Dermis microvascular lymphatic vessel endothelial cell (primary cell): ENCODE measurements at places on chromosomes 7 and 10.

GRCh38 chr7:17446340-17446739, 147.9 kb downstream of the AHR start:
- peak; percentile 34 for DNase-seq

DNA sequence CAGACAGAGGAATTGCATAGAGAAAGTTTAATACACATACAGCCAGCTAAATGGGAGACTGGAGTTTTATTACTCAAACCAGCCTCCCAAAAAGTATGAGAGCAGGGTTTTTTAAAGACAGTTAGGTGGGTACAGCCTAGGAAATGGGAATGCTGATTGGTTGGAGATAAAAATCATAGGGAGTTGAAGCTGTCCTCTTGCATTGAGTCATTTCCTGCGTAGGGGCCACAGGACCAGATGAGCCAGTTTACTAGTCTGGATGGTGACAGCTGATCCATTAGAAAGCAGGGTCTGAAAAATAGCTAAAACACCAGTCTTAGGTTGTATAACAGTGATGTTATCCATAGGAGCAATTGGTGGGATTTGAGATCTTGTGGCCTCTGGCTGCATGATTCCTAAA, 76.1 kb upstream of the POM121L12 start:
- no peak for DNase-seq

- DNase-seq: no peak
Observed at GRCh38 chr7:124603066-124603465, 162.5 kb downstream of the GPR37 start.

DNA sequence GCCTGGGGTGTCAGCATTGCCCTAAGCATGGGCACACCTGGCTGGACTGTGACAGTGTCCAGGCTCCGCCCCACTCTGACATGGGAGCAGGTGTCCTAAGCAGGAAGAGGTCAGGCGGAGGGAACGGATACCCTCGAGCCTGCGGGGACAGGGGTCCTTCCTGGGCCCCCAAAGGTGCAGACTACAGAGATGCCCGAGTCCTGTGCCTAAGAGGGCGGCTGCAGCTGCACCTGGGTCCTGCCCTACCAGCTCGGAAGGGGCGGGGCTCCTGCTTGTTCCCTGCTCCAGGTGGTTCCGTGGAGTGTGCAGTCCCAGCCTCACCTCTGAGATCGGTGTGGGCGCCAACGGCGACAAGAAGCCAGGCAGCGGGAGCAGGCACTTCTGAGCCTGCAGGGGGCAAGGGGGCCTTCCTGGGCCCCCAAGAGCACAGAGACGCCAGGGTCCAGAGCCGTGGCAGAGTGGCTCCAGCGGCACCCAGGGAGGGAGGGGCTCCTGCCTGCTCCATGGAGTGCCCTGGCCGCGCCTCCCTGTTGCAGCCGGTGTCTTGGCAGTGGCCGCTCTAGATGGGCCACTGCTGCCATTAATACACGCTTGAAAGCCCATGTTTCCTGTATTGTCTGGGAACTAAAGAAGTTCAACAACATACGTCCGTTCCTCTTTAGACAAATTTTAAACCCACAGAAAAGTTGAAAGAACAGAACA, 64.5 kb upstream of the CACNA2D1 start:
- DNase-seq: no peak

DNA sequence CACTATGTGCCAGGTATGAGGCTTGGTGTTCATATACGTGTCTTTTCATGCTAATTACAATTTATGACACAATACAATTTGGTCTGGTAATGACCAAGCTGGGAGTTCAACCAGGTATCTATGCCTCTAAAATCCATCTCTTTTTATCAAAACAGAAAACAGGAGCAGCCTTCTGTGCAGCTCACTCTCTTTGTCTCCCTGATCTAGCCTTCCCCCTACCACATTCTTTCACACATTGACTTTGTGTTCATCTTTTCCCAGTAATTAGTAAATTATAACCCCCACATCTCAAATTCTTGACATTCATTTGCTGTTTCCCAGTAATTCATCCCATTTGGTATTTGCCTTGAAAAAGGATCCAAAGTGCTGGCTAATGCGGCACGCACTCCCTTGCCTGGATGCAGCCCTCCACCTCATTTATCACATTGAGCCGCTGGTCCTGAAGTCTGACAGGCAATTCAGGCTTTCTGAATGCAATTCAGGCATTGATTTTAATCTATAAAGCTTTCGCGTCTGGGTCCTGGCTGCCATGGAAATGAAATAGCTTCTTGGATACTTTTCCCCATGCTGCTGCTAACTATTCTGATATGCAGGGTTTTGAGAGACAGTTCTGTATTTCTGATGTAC, 112.5 kb upstream of the ANKRD1 start:
- DNase-seq: no peak

DNA sequence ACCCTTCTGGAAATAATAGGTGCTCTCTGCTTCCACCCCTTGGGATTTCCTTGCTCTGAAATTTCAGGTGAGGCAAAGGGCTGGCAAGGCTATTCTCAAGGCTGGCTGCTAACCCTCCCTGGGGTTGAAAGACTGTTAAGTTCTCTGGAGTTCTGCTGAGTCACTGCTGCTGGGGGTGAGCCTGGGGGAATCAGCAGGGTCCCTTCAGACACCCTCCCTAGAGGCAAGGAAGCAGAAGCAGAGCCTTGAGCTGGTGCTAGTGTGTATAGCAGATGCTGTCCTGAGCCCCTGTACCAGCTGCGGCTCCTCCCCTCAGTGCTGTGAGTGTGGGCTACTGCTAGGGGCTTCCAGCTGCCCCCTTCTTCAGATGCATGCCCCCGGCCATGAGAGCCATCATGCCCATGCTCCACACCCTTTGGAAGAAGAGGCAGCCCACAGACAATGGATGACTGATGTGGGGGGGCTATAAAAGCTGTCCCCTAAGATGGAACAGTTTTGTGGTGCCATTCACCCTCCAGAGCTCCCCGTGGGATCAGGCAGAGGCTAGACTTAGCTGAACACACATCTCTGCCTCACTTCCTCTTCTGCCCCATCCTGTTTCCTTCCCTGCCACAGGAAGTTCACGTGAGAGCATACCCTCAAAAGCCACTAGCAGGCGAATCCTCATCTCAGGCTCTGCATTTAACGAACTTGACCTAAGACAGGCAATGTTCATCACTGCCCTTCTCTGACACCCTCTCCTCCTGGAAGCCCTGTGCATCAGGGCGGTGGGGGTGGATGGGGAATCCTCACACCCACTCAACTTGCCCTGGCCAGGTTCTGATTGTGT, 91.8 kb downstream of the SH3PXD2A start:
- peak; percentile 51 for DNase-seq

DNA sequence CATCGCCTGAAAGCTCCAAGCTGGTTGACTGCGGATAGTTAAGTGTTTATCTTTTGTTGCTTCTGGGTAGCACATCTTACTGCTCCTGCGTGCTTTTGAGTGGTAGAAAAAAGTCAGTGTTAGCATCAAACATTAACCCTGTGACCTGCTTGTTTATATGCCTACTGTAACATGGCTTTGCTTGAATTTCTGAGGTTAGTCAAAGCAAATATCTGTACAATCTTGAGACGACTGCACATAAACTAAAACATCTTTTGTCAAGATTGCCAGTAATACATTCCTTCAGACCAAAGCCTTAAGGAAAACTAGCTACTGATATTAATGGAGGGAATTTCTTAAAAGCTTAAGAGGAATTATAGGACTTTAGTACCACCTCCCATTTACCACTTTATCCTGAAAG, 163.7 kb downstream of the BAMBI start:
- DNase-seq: no peak

DNA sequence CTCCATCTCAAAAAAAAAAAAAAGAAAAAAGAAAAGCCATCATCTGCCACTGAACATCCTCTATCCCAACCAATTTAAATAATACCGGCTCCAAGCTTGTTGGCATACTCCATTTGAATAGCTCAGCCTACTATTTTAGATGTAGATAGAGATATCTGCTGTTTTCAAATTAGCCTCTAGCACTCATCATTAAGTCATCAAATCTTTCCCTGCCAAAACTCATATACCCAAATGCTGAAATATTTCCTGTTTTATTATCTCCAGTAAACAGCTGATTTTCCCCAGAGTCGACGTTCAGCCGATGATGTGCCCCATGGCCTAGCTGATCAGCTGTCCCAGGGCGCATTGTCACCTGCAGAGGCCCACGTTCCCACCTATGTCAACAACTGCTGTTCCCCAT, 34.5 kb upstream of the FRMD4A start:
- peak; percentile 59 for DNase-seq

GRCh38 chr10:4662576-4663161, 163.3 kb upstream of the AKR1E2 start:
- DNase-seq: no peak

- no peak for DNase-seq
Observed at GRCh38 chr10:77927402-77928246, 1.1 kb upstream of the DLG5 start.

GRCh38 chr10:96616961-96617360, 30.1 kb upstream of the TM9SF3 start:
- DNase-seq: no peak

GRCh38 chr7:2173189-2173827, 59.4 kb downstream of the MAD1L1 start:
- DNase-seq: no peak

DNA sequence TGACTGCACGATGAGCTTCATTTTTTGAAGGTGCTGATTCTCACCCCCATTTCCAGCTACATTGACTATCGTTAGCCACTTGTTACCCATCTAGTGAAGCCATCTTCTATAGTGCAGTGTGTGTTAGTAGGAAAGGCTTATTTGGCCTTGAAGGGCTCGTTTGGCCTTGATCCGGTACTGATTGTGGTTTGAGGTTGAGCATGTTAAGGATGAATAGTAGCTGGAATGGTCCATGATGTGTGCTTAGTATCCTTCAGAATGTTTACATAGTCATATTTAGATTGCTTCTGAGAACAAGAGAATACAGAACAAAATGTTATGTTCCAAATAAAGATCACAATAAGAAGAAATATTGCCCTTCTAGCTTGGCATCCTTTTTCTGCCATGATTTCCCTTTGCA, 591.5 kb downstream of the AUTS2 start:
- no peak for DNase-seq

- DNase-seq: no peak
Observed at GRCh38 chr7:47516386-47516785, 65.5 kb downstream of the TNS3 start.

DNA sequence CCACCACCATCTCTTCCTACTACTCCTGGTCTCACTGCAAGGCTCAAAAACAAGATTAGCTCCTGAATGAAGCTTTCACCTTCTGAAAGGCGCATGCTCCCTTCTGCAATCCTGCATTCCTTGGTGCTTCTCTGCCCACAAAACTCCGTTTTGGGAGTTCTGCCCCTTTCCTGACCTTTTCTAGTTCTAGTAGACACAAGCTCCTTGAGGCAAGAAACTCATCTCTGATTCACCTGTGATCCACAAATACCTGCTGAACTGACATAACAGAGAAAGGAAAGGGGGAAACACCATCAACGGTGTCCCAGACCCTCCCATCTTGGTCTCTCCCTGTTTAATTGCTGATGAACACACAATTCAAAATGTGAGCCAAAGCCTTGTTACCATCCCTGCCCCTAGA, 64.0 kb upstream of the EGR2 start:
- DNase-seq: no peak

- DNase-seq: no peak
Observed at GRCh38 chr10:8633909-8634308, 579.4 kb downstream of the GATA3 start.

- DNase-seq: no peak
Observed at GRCh38 chr7:73904219-73905137, 43.5 kb downstream of the TMEM270 start.

DNA sequence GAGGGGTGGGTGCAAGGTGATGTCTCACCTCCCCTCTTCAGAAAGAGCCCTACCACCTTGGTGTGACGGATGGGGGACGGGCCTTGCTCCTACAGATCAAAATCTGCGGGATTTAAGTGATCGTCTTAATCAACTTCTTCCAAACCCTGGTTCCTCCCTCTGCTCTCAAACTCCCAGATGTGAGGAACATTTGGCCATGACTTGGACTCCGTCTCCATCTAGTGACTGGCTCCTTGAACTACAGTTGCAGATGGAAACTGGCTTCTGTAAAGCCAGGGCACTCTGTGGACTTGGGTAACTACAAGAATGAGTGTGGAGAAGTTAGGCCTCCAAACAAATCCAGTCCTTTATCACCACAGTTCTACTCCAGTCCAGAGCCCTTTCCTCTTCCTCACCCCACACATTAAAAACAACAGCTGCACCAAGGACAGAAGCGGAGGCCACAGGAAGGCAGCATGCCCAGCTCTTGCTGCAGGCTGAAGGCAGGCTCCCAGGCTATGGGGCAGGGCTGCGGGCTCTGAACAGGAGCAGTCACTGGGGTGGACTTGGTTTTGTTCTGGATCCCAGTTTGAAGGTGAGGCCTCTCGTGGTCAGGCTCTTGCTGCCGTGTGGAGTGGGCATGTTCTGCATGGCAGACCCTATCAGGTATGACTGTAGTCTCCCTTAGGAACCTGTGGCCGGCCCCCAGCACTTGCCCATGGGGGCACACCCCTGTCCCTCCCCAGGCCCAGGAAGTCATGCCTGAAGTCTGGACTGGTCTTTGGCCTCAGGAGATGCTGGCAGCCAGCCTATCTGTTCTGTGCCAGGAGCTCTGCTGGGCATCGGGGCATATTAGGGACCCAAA, 79.4 kb downstream of the VWC2 start:
- no peak for DNase-seq

DNA sequence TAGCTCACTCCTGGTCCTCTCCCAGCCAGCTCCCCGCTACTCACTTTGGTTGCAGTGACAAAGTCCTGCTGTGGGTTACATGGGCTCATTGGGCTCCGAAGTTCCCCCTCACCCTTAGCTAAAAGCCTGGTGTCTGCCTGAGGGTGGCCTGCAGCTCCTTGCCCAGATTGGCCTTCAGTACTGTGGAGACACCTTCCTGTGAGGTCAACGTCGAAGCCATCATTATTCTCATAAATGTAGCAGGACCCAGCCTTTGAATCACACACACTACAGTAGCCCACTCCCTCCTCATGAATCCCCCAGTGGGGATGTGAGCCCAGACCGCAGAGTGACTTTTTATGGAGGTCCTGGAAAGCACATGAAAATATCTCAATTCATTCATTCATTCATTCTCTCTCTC, 10.5 kb downstream of the MBL2 start:
- DNase-seq: no peak

DNA sequence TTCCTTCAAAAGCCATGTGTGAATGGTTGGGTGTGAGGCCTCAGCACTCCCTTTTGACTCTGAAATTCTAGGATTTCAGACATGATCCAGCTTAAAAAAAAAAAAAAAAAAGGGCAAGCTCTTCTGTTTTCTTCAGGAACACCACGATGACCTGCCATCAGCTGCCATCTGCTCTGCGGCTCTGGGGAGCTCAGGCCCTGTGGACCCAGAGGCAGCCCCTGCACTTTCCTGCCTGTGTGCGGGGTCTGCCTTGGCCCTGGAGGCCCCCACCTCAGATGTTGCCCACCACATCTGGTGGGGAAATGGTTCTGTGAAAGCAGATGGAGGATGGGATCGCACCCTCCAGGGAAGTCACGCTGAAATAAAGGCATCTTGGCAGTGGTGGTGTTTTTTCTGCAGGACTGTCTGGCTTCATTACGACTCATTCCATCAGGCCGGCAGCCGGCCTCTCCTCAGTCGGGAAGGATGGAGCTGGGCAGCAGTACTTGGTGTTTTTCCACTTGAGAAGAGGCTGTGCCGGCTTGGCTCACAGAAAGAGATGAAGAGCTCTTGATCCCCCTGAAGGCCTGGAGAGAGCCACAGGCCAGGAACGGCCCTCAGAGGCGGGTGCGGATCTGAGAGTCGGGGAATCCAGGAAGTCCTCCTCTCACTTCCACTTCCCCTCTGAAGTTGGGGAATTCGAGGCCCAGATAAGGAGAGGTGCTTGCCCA, 66.1 kb upstream of the AQP1 start:
- DNase-seq: no peak
